NCI-H510A (cell line): ENCODE measurements at places on chromosomes 3 and 15.

- no peak for DNase-seq
These were observed 11.7 kb downstream of the GLYCTK start for GRCh38 chr3:52299247-52299878.

- DNase-seq = no peak
These were observed 22.8 kb downstream of the MYO1E start for GRCh38 chr15:59349680-59350420.

DNA sequence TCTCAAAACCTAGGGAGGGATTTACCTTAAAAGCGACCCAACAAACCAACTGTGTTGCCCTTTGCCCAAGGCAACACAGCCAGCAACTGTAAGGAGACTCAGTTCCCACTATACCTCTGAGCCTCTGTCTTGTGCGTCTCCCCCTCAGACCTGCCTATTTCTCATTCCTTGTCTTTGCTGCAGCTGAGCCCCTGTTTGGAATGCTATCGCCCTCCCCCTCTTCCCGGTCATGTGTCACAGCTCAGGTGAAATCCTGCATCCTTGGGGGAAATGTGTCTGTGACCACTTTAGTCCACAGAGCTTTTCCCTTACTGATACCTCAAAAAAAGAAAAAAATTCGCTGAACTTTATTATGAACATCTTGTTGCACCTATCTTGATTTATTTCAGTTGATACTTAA lies 52.0 kb upstream of the LRIG1 start:
- no peak for DNase-seq

- no peak for DNase-seq
These were observed 239.7 kb downstream of the UBE2E2 start for GRCh38 chr3:23442598-23443383.

DNA sequence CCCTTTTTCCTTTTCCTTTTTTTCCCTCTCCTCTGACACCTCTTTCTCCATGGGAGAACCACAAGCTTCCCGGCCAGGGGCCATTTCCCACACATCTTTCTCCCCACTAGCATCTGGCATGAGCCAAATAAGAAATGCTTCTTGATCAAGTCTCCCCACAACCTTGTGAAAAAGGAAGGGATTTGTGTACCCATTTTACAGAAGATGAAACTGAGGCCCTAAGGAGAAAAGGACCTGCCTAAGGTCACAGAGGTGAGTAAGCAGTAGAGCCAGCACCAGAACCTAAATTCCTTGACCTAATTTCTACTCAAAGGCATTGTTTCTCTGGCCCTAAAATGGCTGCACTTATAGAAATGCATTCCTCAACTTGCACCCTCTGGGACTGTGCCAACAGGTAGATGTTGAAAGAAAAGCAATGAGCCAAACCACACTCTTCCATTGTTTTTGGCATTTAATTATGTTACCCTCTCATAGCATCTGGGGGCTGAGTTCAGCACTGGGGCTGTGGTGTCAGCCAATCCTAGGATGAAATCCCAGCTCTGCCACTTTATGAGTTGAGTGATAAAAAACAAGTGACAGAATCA lies 81.7 kb upstream of the TLE3 start:
- no peak for DNase-seq

GRCh38 chr15:58040150-58040549 lies 25.4 kb downstream of the ALDH1A2 start:
- peak; percentile 56 for DNase-seq

DNA sequence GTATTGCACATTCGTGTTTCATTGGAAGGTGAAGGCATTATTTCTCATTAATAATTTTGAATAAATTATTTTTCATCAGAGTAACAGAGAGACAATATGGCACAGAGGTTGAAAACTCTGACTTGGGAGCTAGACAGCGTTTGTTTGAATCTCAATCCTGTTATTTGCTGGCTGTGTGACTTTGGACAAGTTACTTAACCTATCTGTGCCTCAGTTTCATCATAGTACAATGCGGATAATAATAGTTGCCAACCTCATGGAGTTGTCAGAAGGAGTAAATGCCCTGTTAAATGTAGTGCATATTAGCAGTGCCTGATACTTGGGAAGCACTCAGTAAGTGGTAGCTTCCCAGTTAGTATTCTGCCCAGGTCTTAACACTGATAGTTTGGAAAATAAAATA lies 151.7 kb downstream of the SPATA16 start:
- no peak for DNase-seq

GRCh38 chr3:26104851-26105251 lies 315.0 kb downstream of the OXSM start:
- DNase-seq = no peak

GRCh38 chr3:100268156-100268555 lies 7.4 kb downstream of the TBC1D23 start:
- no peak for DNase-seq

DNA sequence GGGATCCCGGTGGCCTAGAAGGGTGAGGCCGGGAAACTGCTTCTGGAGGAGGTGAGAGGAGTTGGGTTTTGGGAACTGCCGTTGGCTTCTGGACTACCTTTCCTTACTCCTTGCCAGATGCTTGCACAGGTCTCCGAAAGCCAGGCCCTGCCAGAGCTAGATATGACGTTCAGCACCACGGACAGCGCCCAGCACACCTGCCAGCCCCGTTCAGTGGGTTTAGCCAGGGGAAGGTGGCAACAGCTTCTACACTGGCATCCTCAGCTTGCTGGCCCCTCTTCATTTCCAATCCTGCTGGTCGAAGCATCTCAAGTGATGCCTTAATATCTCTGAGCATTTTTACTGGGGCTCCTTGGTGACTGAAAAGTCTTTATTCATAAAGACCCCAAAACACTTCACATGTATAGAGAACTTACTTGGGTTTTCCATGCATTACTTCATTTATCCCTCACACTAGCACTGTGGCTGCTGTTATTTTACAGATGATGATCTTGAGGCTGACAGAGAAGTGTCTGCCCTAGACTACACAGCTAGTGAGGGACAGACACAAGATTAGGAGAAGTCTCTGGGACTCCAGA lies 21.9 kb downstream of the HCN4 start:
- DNase-seq = no peak

DNA sequence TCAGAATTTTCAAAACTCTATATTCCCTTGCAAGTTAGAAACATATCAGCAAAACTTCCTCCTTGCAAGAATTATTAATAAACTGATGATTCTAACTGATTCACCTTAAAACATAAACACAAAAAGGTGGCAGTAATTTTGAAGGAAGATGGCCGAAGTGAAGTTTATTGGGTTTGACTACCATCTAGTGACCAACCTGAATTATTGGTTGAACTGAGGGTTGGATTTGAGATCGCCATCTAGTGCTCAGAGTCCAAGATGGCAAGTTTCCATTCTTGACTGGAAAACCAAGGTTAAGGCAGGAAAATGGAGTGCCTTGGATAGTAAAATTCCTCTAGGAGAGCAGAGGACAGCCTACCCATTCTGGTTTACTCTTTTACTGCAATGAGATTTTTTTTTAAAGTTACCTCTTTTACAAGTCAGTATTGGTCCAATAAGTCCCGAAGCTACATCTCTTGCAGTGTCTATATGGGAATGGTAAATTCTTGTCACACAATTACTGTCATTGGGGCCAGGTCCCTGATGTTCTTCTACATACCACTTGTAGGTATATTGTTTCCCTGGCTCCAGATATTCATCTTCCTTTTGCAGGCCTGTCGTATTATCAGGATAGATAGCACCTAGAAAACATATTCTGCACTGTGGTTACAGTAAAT lies 51.6 kb upstream of the CP start:
- DNase-seq = peak; percentile 46

DNA sequence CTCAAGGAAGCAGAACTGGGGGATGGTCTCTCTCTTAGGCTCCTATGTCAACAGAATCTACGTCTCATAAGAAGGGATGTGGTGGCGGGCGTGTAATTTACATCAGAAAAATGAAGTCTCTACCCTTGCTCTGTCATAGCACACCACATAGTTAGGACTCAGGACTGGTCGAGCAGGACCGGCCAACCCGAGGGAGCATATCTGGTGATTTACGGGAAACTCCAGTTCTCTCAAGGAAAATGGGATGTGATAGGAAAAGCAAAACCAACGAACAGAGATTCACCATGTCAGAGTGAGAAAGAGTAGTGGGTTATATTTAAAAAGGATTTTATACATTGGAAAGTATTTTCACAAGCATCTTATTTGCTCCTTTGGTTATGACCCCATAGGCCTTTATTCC lies 54.7 kb downstream of the IGF2BP2 start:
- no peak for DNase-seq

DNA sequence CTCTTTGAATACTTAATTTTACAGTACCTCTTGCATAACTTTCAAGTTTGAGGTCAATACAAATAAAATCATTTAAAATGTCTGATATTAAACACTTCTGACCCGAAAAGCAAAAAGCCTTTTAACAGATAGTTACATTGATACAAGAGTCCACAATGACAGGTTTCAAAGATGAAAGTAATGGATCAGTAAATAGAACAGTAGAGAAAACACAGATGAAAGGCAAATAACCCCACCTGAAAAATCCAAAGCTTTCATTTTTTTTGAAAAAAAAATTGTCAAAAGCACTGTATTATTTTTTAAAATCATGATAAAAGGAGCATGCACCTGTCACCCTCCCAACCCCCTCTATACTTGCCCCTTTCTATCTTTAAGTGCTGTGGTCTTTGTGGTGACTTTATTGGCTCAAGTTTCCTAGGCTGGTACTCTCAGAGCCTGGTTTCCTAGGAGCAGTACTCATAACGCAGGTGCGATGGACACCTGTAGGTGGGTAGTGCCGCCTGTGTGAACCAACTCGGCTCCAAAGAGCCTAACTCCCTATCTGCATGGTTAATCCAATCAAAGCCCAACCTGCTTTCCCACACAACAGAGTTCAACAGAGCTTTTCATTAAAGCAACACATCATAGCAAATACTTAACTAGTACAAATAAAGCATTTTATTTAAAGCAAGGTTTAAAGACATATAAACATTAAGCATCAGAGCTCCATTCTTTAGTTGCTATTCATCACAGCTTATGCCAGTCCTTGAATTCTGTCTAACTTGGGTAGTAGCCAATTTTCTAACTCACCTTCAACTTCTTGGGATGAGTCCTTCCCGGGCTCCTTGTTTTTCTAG lies 32.2 kb downstream of the LIPC start:
- peak; percentile 79 for DNase-seq

GRCh38 chr3:147184794-147185193 lies 221.5 kb downstream of the ZIC4 start:
- no peak for DNase-seq

DNA sequence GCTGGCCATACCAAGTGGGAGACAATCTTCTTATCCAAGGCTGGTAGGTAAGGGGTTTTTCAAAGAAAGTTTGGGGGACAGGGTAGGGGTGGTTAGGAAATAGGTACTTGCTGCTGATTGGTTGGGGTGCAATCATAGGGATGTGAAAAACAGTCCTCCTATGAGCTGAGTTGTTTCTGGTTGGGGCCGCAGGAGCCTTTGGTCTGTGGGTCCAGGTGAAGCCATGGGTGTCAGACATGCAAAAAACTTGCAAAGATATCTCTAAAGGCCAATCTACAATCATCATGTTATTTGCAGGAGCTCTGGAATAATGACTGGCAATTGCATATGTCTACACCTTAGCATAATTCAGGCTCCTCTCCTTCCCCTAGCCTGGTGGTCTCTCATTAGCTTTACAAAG lies 982.3 kb downstream of the DIPK2A start:
- DNase-seq = no peak
